ENCODE measurements at places on chromosomes 16 and 17. TPM values are rescaled to one million over a fixed set of nuclear protein-coding genes. Genes with fewer than 3 reads are reported as not detected.
A peak's percentile ranks its signal among the peaks of the same experiment; 100 is the strongest.

KRTAP17-1 gene
- total RNA-seq = not detected

MYH11 gene
- total RNA-seq = 106 TPM

- H3K27me3 ChIP-seq = no peaks in the 10 kb centered on the region
- peaks cover 10% of the 10 kb centered on the region for H3K4me1 ChIP-seq
- no peak for DNase-seq
- H3K4me3 ChIP-seq = no peak overlapping the region
- H3K36me3 ChIP-seq = no peaks in the 10 kb centered on the region
These were observed 7.7 kb downstream of the CCL3L1 start for GRCh38 chr17:36188891-36189306.

DNA sequence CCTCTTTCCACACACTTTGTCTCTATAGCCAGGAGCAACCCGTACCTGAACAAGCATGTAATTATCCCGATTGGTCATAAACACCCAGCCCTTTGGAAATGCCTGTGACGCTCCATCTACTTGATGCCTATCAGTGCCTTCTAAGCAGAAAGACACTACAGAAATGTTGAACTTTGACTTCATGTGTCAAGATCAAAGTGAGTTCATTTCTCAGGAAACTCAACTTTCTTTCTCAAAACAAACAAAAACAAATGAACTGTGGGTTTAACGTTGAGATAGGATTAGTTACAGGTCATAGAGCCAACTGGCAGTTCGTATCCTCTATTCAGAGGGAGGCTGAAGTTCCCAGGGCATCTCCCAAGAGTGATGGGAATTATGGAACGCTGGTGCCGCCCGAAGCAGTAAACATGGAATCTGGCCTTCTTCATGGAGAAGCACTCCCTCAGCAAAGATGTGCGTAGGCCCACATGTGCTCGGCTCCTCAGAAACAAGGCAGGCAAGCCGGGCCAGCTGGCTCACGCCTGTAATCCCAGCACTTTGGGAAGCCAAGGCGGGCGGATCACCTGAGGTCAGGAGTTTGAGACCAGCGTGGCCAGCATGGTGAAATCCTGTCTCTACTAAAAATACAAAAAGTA, 9.5 kb downstream of the SLC6A4 start:
- no peak overlapping the region for H3K4me3 ChIP-seq
- no peaks in the 10 kb centered on the region for H3K27me3 ChIP-seq
- no peaks in the 10 kb centered on the region for H3K36me3 ChIP-seq
- DNase-seq = no peak

RHBDF1 gene
- total RNA-seq = 48.4 TPM

DNA sequence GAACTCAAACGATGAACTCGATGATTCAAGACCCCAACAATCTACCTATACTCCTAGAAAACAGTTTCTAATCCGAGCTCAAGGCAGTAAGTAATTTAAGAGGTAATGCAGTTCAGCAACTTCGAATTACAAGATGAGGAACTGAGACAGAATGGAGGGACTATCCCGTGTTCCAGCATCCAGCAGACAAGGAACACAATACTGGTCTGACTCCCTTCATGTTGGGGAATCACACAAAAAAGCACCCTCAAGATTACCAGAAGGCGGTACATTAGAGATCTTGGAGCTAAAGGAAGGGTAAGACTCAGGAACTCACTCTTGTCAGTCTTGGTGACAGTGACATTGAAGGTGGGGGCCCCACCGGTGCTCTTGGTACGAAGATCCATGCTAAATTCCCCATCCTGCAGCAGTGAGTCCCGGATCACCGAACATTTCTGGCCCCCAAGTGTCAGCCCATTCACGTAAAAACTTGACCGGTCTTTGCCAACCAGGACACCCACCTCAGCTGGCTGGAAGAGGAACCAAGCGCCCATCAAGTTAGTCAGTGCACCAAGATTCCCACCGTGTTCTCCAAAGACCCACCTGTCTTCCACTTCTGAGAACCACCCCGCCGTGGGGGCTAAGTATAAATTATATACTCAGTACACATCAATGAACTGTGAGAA, 1.9 kb downstream of the PFN1 start:
- H3K36me3 ChIP-seq = peaks cover 49% of the 10 kb centered on the region
- no peak for DNase-seq
- H3K27me3 ChIP-seq = no peaks in the 10 kb centered on the region
- H3K4me1 ChIP-seq = peaks cover 64% of the 10 kb centered on the region
- H3K27ac ChIP-seq = peak overlapping the region; percentile 97

KRT27 gene
- total RNA-seq = 0.55 TPM

GRCh38 chr17:78583091-78583490, 5.9 kb upstream of the DNAH17 start:
- no peaks in the 10 kb centered on the region for H3K27me3 ChIP-seq
- no peaks in the 10 kb centered on the region for H3K36me3 ChIP-seq
- H3K4me1 ChIP-seq = no peaks in the 10 kb centered on the region
- no peak overlapping the region for H3K4me3 ChIP-seq
- no peak overlapping the region for H3K27ac ChIP-seq

DNA sequence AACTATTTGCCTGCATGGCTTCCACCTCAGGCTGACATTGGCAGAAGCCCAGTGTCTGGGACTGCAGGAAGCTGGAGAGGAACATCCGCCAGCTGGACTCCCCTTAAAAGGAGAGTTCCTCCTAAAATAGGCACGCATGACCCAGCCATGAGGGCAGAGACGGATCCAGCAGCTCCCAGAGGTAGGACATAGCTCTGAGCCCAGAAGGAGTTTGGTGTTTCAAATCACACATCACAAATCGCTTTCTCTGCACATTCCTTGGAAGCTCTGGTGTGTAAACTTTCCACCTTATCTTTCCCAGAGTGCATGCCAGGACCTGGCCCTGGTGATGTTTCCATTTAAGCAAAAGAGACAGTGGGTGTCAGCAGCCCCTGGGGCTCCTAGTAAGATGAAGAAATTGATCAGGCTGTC, 231.1 kb upstream of the CDH5 start:
- H3K27ac ChIP-seq = no peak overlapping the region
- no peak overlapping the region for H3K4me3 ChIP-seq
- H3K27me3 ChIP-seq = no peaks in the 10 kb centered on the region
- peaks cover 9% of the 10 kb centered on the region for H3K4me1 ChIP-seq
- H3K36me3 ChIP-seq = no peaks in the 10 kb centered on the region

FOXJ1 gene
- total RNA-seq = 2.9 TPM

DNA sequence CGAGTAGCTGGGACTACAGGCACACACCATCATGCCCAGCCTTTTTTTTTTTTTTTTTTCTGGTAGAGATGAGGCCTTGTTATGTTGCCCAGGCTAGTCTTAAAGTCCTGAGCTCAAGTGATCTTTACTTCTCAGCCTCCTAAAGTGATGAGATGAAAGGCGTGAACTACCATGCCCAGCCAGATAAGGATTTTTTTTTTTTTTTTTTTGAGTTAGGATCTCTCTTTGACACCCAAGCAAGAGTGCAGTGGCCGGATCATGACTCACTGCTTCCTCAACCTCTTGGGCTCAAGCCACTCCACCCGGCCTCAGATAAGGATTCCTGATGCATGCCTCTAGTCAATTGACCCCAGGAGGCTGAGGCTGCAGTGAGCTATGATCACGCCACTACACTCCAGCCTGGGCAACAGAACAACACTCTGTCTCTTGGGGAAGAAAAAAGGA, 11.2 kb upstream of the PLEKHG4 start:
- H3K4me1 ChIP-seq = no peaks in the 10 kb centered on the region
- H3K27ac ChIP-seq = no peak overlapping the region
- H3K27me3 ChIP-seq = no peaks in the 10 kb centered on the region
- no peaks in the 10 kb centered on the region for H3K36me3 ChIP-seq

- H3K4me1 ChIP-seq = no peaks in the 10 kb centered on the region
- H3K27ac ChIP-seq = no peak overlapping the region
- no peaks in the 10 kb centered on the region for H3K27me3 ChIP-seq
- no peaks in the 10 kb centered on the region for H3K36me3 ChIP-seq
- DNase-seq = no peak
These were observed 48.8 kb upstream of the SIAH1 start for GRCh38 chr16:48433850-48434530.

DNA sequence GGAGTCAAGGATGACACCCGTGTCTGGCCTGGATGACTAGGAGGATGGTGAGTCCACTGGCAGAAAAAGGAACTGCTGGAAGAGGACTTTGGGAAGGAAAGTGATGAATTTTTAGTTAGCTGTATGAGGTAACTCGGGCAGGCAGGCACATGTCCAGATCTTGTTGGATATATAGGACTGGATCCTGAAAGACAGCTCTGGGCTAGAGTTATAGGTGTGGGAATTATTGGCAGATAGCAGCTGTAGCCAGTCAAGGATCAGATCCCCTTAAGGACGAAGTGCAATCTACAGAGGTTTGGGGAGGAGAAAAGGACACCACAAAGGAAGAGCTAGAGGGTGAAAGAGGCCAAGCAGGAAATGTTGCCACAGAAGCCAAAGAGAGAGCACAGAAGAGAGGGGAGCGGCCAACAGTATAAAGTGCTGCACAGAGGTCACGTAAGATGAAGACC, 10.1 kb downstream of the CYB5D1 start:
- peaks cover 6% of the 10 kb centered on the region for H3K36me3 ChIP-seq
- H3K4me1 ChIP-seq = peaks cover 10% of the 10 kb centered on the region
- H3K27me3 ChIP-seq = no peaks in the 10 kb centered on the region
- no peak overlapping the region for H3K4me3 ChIP-seq
- H3K27ac ChIP-seq = no peak overlapping the region
- no peak for DNase-seq

TMEM11 gene
- total RNA-seq = 24.2 TPM

All from upper lobe of right lung (tissue), 1 donor.